MV-4-11 (cell line): ENCODE measurements at places on chromosomes 1 and 21.

DNA sequence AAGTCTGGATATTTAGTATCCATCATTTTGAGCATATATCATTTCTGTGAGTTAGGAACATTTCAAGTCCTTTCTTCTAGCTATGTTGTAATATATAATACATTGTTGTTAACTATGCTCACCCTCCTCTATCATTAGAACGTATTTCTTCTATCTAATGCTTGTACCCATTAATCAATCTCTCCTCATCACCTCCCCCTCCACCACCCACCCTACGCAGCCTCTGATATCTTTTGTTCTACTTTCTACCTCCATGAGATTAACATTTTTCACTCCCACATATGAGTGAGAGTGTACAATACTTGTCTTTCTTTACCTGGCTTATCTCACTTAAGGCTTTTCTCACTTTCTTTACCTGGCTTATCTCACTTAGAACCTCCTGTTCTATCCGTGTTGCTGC is 156.2 kb downstream of the FMN2 start:
- DNase-seq: no peak

- DNase-seq: no peak
Observed at GRCh38 chr1:200033511-200034261, 6.2 kb downstream of the NR5A2 start.

DNA sequence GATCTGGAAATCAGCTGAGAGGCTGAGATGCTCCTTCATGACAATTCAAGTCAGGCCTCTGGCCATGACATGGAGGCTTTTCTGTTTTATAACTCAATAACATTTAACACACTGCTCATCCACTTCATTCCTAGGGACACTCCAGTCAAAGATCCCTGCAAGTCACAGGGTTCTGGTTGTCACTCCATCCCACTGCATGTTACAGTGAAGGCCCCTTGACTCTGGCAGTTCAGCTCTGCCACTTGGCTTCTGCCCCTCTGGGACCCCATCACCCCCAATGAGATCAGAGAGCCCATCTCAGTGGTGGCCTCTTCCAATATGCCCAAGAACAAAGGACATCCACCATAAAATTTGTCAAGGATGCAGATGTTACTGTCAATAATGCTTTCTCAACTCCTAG is 10.0 kb upstream of the FAM110D start:
- no peak for DNase-seq

DNA sequence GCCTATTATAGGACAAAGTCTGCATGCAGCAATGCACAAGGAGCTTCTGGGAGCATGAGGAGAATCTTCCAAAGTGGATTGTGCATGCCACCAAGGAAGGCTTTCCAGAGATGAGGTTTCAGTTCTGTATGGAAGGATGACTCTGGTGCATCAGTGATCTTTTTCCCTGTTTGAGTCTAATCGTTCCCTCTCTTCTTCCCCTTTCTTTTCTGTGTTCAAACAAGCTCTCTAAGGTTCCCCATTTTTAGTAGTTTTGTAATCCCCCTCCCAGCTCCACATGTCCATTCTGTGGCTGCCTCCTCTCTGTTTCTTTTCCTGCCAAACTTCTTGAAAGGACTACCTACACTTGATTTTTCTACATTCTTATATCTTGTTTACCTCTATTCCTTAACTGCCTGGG is 43.3 kb upstream of the USP25 start:
- DNase-seq: peak; percentile 90

GRCh38 chr1:202167708-202168415 is 7.5 kb upstream of the PTPN7 start:
- DNase-seq: no peak

DNA sequence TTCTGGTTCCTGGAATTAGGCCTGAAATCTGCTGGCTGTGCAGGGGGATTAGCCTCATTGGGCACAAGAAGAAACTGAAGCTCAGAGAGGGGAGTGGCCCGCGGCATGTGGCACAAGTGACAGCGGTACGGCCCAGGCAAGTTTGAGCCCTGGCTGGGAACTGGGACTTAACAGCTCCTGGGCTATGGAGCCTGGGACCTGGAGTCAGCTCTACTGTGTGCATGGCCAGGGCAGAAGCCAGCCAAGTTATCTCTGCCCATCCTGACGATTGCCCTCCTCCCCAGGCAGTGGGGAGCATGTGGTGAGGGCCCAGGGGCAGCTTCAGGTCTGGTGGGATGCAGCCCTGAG is 61.3 kb downstream of the ALPL start:
- DNase-seq: no peak

DNA sequence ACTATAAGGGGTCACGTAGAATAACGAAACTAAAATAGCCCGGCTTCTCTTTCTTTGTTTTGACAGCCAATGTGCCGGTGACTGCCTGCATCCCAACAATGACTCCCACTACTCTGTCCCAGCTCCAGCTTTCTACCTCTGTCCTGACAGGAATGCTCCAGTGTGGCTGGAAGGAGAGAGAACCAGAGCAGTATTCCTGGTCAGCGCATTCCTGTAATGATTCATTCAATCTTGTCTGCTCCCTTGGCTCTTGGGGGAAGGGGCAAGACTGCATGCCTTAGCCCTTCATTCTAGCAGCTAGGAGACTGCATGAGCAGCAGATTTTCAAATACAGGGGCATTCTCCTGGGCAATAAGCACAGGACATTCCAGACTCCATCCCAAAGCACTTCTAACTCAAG is 132.1 kb upstream of the PRMT6 start:
- no peak for DNase-seq

GRCh38 chr1:185358957-185359356 is 41.9 kb upstream of the IVNS1ABP start:
- DNase-seq: no peak
